Airway epithelial cell (primary cell): ENCODE measurements at places on chromosomes 12 and 14. TPM values are rescaled to one million over a fixed set of nuclear protein-coding genes. Genes with fewer than 3 reads are reported as not detected.

The TEDC1 gene
- 25.2 and 37.2 TPM in 2 replicates for total RNA-seq

The CYP27B1 gene
- 10.4 and 15.0 TPM in 2 replicates for total RNA-seq

The GLIPR1 gene
- total RNA-seq, result 5.6 and 8.1 TPM in 2 replicates

The TMEM132D gene
- not detected in 2 replicates for total RNA-seq

The RERGL gene
- not detected in 2 replicates for total RNA-seq

The P3H3 gene
- 19.7 and 23.4 TPM in 2 replicates for total RNA-seq

The PLEKHD1 gene
- not detected in 2 replicates for total RNA-seq

The TAS2R9 gene
- not detected in 2 replicates for total RNA-seq

The HOXC6 gene
- not detected in 2 replicates for total RNA-seq

The CHGA gene
- 0.07 TPM in 1 of 2 replicates, not detected in the other for total RNA-seq

The GLS2 gene
- total RNA-seq, result 4.2 and 6.0 TPM in 2 replicates

The FGF6 gene
- total RNA-seq, result not detected in 2 replicates
